Fibroblast of upper back skin (primary cell): ENCODE measurements at places on chromosomes 3 and 15.

DNA sequence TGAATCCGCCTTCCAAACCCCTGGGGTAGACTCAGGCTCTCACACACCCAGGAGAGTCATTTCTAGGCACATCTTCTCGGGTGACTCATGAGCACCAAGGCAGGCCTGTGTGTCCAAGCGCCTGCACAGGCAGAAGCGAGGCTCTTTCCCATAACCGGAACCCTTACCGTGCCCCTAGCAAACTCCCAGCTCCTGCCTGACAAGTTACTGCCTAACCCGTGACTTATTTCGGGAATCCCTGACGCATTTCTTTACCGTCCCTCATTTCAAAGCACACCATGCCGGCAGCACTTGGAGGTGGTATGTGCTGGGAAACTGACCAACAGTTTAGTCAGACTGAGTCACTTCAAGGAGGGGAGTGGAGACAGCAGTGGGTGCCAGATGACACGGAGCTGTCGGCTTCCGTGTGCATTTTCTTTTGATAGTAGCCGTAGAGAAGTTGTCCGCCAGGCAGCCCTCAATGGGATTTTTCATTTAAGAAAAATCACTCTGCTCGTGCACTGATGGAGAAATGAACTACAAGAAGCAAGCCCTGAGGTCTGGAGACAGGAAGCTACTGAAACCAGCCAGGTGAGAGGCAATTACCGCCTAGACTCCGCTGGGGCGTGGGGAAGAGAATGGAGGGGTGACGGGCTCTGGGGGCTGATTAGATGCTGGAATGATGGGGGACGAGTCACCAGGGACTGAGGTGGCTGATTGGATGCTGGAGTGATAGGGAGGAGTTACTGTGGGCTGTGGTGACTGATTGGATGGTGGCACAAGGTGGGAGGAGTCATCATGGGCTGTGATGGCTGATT is 17.3 kb upstream of the HRH1 start:
- DNase-seq, result peak; percentile 100

DNA sequence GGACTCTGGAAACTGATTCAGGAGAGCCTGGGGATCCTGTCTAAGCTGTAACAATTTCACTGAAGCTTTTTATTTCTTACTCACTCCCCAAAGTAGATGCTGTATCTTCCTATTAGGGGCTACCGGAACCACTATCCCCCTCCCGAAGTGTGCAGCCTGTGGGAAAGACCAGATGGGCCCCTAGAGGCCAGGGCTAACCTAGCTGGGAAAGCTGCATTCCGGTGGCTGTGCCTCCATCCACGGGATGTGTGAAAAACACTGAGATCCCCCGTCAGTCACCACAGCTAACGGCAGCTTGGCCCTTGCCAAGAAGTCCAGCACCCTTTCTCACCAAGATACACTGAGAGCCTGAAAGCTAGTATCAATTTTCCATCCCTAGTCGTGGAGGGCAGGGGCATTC is 3.1 kb downstream of the SSUH2 start:
- no peak for DNase-seq

GRCh38 chr15:55712363-55712762 is 30.6 kb downstream of the PRTG start:
- no peak for DNase-seq

- no peak for DNase-seq
Observed at GRCh38 chr3:173958805-173959204, 561.3 kb downstream of the NLGN1 start.

GRCh38 chr3:150215616-150216015 is 192.5 kb upstream of the TSC22D2 start:
- peak; percentile 44 for DNase-seq

- DNase-seq, result peak; percentile 28
Observed at GRCh38 chr3:38497031-38497430, 891 bp downstream of the EXOG start.

- peak; percentile 21 for DNase-seq
Observed at GRCh38 chr3:133413161-133414020, 13.5 kb downstream of the BFSP2 start.

DNA sequence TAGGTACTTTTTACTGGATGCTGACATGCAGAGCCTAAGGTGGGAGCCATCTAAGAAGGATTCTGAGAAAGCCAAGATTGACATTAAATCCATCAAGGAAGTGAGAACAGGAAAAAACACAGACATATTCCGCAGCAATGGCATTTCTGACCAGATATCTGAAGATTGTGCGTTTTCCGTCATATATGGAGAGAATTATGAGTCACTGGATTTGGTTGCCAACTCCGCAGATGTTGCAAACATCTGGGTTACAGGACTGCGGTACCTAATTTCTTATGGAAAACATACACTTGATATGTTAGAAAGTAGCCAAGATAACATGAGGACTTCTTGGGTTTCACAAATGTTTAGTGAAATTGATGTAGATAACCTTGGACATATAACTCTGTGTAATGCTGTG is 125.1 kb downstream of the PLCL2 start:
- DNase-seq, result peak; percentile 44

DNA sequence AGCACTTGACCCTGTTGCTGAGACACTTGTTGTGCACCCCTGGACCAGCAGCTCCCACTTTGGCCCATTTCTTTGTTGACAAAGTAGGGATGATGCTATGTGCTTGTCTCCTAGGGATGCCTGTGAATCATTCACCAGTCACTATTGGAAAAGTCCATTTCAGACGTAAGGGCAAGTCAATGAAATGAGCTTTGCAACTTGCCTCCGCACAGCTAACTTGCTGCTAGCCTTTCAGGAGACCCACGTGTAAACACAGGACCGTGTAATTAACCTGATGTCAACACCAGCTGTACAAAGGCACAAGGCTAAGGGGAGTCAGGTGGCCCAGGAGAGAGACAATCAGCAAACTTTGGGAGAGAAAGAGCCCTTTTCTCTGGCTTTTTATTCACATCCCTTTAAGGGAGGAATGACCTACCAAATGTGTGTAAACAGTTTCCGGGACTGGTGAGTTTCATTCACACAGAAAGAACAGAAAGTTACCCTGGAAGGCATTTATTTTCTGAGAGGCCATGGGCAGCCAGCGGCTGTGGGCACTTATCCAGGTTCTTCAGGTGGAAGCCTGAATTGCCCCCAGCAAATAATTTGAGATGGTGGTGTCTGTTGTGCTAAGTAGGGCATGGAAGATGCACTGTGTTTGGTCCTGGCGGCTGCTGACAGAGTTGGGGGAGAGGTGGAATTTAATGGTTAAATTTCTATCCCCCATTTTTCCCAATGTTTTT is 54.0 kb downstream of the TIPARP start:
- no peak for DNase-seq

DNA sequence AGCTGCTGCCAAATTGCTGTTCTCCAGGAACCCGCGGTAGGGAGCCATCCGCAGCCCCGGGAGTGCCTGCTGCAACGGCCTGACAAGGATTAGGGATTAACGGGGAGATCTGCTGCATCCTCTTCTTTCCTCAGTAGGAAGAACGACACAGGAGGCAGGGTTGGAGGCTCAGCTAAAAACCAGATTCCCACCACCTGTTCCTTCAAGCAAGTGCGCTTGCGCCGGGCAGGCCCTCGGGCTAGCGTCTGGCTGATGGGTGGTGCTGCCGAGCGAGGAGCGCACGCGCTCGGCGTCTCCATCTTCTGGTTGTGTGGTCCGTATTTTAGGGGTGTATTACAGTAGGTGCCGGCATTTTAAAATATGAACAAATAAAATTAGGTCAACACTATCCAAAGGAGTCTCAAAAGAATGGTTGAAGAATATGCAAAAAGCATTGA is 25.4 kb upstream of the SLC25A26 start:
- peak; percentile 57 for DNase-seq
